Cardiac septum (tissue), 1 donor: ENCODE measurements at places on chromosomes 4 and X.

GRCh38 chr4:8778760-8779159 lies 92.9 kb downstream of the HMX1 start:
- no peak for DNase-seq

DNA sequence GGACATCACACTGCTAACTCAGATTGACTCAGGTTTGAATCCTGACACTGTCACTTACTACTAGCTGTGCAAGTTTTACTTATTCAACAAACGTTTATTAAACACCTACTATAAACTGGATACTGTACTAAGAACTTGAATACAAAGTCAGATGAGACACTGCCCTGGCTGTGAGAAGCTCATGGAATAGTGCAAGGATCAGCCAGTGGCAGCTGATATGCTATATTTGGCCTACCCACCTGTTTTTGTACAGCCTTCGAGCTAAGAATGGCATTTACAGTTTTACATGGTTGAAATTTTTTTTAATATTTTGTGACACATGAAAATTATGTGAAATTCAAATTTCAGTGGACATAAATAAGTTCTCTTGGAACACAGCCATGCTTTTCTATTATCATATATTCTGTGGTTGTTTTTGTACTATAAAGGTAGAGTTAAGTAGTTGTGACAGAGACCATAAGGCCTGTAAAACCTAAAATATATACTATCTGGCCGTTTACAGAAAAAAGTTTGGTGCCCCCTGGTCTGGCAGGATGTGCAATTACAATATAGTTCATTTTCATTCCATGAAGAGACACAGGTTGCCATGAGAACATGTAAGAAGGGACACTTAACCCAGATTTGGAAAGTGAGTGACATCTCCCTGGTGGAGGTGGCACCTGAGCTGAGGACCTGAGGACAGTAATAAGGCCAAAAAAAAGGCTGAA lies 3.4 kb upstream of the SEC24D start:
- DNase-seq: no peak

- DNase-seq: no peak
Measured at GRCh38 chr4:26490111-26490959, at the start of gene CCKAR. Gene CCKAR, minus strand, starts transcription at chr4:26490484. Its CDS starts 217 bp downstream, at chr4:26490267.

DNA sequence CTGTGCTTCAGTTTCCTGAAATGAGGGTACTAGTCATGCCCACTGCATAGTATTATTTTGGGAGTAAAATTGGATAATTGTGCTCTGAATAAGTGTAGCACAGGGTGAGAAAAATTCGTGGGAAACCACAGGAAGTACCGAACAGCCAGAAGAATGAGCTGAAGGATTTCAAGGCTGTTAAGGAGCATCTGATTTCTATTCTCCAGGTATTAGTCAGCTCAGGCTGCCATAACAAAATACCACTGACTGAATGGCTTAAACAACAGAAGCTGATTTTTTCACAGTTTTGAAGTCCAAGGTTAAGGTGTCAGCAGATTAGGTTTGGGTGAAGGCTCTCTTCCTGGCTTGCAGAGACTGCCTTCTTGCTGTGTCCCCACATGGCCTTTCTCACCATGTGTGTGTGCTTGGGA lies 41.9 kb downstream of the WWC2 start:
- no peak for DNase-seq

DNA sequence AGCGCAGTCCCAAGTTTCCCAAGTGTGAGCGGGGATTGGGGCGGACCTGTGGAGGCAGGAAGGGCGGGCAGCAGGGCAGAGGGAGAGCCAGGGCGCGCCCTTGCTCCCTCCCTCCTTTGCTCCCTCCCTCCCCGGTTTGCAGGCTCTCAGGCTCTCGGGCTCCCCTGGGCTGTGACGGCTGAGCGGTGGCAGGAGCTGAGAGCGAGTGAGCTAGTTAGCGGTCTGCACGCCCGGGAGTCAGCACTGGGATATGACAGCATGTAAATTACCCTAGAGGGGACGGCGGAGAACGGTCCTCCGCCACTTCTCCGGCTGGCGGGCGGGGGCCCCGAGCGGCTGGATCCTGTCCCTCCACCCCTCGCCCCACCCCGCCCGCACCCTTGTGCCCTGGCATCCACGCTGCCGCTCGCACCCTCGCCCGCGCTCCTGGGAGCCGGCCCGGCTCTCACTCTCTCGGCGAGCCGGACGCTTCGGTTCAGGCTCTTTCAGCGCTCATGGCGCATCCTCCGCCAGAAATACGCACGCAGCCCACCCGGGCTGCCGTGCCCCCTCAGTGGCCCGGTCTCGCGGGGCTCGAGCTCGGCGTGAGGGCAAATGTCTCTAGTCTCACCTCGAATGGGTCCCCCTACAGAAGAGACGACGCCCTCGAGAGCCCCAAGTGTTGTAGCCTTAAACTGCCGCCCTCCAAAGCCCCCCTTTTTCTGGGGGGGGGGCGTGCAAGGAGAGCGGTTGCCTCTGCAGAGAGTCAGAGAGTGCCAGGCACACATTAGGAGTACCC lies at the start of gene TSC22D3:
TSC22D3 (minus strand) TSS at position 54 of the 778 bp plus-strand sequence. CDS start 368 bp downstream, outside the sequence.
- peak; percentile 85 for DNase-seq

DNA sequence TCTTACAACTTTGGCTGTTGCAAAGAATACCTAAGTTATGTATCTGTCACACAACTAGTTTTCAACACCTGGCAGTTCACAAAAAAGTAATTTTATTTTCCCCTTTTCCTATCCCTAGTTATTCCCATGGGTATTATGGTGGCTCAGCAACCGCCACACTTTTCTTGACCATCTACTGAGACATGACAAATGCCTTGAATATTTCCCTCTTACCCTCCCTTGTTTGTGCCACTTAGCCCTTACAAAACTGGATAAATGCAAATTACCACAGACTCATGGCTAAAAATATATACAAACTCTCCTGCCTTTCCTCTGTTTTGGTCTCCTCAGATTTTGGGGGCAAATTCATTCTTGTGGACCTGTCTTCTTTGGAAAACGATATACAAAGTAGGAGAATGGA lies 72.1 kb downstream of the AMOT start:
- DNase-seq: no peak

DNA sequence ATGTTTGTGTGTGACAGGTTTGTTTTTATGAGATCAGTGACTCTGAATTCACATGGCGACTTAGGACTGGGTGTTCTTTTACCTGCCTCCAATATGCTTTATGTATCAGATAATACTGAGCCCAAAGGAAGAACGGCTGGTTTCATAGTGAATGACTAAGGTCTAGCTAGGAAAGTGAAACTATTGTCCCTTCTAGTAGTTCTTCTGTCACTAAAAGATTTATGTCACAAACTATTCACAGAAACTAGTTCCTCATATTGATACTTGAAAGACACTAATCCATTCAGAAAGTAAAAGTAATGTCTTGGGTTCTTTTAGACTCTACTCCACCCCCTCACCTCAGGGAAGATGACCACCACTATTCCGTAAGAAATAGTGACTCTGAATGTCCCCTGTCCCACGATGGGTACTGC lies 81.7 kb downstream of the EGF start:
- no peak for DNase-seq

- DNase-seq: no peak
Measured at GRCh38 chrX:100663642-100664041, 19.6 kb downstream of the SRPX2 start.

DNA sequence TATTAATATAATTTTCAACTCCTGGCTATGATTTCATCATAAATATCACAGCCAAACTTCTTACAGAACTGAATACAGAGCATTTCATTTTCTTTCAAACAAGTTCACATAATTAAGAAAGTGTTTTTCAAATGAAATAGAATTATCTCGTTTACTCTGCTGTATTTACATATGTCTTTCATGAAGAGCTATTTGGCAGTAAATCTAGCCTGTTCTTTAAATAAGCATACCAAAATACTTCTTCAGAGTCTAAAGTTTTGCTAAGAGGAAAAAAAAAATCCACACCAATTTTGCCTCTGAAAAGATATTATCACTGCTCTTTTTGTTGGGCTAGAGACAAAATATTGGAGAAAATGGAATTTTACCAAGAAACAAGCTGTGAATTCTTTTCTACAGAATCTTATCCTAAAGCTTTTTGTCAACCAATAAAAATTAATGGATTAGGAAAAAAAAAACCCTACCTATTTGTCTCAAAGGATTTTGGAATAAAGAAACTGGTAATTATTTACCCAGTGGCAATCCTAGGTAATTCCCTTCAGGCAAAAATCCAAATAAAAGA lies 287.9 kb upstream of the NR3C2 start:
- no peak for DNase-seq

- no peak for DNase-seq
Measured at GRCh38 chr4:65018313-65018712, 609.1 kb upstream of the TECRL start.

GRCh38 chrX:107549504-107549903 lies 78.8 kb upstream of the PRPS1 start:
- no peak for DNase-seq

- DNase-seq: no peak
Measured at GRCh38 chrX:103464774-103465117, 54.5 kb downstream of the RAB40A start.

DNA sequence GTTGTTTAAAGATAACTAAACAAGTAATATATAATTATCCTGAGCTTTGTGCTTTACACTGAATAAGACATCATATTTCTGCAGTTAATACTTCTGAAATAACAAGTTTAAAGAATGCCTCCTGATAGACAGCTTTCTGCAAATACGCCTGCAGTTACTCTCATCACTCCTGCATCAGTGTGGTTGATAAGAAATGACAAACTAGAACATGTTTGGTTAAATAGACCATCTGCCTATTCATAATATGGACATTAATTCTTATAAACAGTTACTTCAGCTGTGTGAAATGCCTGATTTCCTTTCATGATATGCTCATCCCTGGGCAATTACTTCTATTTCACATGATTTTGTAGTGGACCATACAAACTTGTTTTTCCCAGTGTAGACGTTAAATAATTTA lies 7.0 kb upstream of the TENM3 start:
- no peak for DNase-seq

GRCh38 chr4:21915761-21916160 lies 32.8 kb downstream of the KCNIP4 start:
- no peak for DNase-seq

DNA sequence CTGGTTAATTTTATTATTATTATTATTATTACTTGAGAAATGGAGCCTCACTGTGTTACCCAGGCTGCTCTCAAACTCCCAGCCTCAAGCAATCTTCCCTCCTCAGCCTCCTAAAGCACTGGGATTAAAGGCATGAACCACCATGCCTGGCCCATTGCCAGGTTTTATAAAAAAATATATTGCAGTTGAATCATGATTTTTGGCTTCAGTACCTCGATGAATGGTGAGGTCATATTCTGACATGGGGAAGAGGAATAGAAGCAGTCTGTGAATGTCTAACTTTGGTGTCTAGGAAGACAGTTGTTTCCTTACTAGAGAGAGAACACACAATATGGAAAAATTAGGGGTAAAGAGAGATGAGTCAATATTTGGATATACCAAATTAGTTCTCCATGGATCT lies 32.0 kb downstream of the CCSER1 start:
- DNase-seq: no peak

GRCh38 chrX:135112096-135112729 lies 8.1 kb downstream of the ETDB start:
- DNase-seq: no peak

DNA sequence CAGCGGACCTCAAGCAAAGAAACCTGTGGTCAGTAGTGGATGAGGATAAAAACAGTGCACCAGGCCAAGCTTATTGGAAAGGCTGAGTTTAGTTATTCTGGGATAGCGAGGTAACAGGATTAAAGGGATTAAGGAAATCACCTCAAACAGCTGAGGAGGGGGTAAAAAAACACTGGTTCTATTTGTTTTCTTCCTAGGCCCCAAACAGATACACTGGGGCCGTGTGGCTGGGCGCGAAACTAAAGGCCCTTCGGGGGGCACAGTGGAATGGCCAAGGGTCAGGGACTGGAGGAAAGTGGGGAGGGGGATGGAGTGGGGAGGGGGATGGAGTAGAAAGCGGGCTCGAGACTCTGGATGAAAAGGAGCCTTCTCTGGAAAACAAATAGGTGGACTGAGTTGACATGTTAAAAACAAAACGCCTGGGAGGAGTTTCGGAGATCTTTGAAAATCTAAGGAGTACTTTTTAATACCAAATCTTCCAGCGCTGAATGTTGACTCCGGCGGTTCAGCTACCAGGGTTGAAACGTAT lies 2.9 kb downstream of the SOX3 start:
- no peak for DNase-seq

GRCh38 chr4:168781341-168781740 lies 228.7 kb downstream of the CBR4 start:
- no peak for DNase-seq

- DNase-seq: no peak
Measured at GRCh38 chr4:131348263-131348662, 1800.8 kb upstream of the PCDH10 start.

GRCh38 chr4:107247738-107248137 lies 211.6 kb upstream of the DKK2 start:
- no peak for DNase-seq

GRCh38 chr4:102036619-102037376 lies 246.3 kb downstream of the BANK1 start:
- DNase-seq: no peak

DNA sequence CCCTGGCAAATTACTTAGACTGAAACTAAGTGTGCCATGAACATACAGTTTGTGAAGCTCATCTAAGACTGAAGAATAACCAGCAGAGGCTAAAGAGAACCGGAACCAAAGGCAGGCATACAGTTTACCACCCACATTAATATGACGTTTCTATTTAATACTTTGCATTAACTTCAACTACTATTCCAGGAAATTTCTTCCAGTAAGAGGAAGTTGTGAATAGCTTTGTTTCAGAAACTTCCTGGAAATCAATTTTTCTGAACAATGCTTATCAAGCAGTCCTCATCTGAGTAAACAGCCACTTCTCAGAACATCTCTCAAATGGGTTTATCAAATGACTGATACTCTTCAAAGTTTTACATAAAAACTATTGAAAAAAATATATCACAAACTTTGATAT lies 252.7 kb downstream of the OPHN1 start:
- no peak for DNase-seq

DNA sequence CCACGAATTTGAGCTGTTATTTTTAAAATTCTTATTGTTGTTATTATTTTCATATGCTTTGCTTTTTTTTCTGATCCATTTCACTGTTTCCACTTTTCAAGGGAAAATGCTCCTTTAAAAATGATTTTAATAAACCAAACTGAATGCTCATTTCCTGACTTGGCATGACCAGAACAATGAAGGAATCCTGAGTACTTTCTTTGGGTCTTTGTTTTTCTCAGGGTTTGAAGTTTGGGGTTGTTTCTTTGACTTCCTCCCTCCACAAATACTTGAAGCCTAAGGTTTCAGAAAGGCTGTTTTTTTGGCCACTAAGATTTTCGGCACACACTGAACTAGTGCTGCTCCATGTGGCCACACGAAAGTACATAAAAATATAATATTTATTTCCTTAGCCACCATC lies 171.0 kb downstream of the NR3C2 start:
- DNase-seq: no peak

DNA sequence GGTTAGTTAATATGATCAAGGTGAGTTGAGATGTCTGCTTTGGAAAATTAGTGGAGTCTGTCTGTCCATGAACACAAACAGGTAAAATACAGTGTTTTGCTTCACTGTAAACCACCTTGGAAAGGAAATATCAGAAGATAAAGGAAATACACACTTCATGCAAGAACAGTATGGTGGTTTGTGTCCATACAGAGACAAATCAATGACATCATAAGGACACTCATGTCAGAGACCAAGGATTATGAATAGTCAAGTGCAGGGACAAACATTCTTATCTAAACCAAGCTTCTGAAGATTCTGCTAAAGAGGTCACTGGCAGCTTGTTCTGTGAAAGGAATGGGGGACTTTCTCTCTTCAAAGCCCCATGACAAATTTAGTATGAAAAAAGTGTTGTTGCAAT lies 322.9 kb upstream of the F9 start:
- DNase-seq: no peak

- DNase-seq: no peak
Measured at GRCh38 chrX:39772057-39772832, 325.5 kb downstream of the BCOR start.

GRCh38 chr4:173505924-173506518 lies 24.0 kb downstream of the HAND2 start:
- DNase-seq: peak; percentile 82
